NCI-H1417 (cell line): ENCODE measurements at places on chromosomes 2 and 18.

DNA sequence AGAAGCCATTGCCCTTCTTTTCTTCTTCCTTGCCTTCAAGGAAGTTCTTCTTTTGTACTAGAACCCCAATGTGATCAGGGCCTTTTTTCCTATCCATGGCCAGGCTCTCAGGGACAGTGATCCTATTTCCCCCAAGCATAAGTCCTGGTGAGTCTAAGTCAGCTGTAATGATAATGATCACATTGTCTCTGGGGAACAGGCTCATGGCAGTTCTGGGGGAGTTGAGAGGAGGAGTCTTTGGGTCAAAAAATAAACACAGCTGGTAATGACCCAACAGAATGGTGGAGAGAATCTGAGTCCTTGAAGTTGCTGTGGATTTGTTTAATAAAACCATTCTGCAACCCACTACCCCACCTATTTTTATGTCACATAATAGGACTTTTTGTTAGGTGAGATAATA, 96.6 kb downstream of the SOCS6 start:
- DNase-seq: no peak

DNA sequence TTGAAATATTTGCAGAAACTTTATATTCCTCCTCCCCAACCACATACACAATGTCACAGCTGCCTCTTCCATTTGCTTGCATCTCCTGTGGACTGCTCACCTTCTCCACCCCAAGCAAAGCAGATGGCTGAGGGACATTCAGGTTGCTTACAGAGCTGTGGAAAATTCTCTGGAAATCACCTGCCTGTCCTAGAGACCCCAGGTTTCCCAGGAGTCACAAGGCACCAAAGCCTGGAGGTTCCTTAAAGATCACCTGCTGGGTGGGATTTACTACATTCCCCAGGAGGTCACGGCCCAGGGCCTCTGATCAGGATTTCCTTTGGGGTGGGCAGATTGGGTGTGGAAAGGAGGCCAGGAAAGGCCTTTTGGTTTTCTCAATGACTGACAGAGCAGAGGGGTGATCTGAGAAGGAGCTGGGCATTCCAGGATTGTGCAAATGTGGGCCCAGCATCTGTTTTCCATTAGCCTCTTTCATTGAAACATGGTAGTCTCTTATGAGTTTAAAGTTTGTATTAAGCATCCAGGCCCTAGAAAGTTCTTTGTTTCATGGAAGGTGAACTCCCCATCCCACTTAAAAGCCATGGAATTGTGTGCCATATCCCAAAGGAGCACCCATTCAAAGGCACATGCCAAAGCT, 410.7 kb upstream of the TNP1 start:
- DNase-seq: no peak

GRCh38 chr2:219334076-219334475, 1.5 kb upstream of the RESP18 start:
- DNase-seq: no peak

GRCh38 chr18:49021433-49022129, 70.8 kb upstream of the SMAD7 start:
- no peak for DNase-seq

DNA sequence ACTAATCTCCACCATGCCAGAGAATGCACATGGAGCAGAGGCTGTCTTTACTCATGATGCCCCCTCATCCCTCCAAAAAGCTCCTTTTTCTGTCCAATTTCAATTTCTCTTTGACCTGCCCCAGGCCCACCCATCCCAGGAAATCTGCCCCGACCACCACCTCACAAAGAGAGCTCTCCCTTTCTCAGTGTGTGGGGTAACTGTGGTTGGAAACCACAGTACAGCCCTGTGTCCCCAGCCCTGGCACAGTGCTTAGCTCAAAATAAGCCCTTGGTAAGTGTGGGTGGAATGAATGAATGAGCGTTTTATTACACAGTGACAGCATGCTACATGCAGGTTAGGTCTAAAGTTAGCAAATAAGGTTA, 43.7 kb upstream of the CAB39 start:
- DNase-seq: no peak

DNA sequence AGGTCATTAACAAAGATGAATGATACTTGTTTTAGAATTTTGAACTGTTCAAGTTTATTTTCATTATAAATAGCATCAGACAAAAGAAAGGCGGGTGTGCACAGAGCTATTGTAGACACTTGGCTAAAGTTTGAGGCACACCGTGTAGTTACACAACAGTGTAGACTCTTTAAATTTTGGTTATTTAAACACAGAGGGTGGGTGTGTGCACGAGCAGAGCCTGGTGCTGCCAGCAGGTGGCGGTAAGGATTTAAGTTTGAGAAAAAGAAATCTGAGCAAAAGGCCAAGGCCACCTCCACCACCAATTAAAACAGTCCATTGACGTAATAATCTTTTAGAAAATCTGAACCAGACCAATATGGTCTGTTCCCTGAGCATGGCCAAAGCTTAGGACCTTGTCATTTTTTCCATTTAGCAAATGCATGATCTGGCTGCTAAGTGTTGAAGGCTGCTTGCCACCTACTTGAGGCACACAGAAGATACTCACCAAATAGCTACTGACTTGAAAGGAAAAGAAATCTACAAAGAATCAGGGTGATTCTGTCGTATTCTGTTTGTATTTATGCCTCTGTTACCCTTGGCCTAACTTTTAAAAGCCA, 14.3 kb downstream of the COPS7B start:
- DNase-seq: peak; percentile 46

DNA sequence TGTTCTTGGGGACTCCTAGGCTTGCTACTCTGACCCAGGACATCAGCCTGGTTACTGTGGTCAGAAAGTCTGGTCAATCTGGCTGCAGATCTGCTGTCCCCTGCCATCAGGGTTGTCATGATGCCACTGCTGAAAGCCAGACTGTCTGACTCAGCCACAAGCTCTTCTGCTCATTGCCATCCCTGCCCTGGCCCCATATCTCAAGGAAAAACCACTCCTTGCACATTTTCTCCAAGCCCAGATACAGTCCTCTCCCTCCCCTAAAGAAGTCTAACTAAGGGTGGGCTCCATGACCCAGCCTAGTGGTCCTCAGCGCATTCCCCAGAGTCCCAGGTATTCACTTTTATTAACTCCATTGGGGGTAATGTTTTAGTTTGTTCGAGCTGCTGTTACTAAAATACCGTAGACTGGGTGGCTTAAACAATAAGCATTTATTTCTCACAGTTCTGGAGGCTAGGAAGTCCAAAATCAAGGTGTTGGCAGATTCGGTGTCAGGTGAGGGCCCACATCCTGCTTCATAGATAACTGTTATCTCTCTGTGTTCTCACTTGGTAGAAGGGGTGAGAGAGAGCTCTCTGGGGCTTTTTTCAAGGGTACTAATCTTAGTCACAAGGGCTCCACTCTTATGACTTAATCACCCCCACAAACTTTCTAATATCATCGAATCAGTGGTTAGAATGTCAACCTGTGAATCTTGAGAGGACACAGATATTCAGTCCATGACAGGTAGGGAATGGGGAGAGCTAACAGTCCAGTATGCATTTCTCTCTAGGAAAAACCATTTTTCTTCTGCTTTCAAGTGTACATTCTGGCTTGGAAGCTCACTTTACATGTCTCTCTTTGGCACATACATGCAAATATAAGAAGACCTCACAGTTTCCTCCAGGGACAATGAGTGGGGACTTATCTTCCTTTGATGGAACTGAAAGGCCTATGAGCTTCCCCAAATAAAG, 94.8 kb upstream of the CXCR4 start:
- DNase-seq: no peak

DNA sequence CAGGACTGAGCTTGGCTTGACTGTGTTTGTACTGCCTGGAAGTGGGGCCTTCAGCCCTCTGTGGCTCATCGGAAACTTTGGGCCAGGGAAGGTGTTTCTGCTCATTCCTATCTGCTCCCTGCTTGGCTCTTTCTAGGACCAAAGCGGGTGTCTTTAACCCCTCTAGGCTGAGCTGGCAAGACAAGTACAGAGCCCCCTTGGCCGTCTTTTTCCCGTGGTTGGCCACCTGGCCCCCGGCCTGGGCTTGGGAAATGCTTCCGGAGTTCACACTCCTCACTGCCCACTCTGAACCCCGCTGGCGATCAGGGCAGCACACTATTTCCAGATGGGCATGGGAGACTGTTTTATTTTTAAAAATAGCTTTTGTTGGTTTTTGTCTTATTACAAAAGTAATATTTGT, 243.0 kb downstream of the DYSF start:
- DNase-seq: no peak

DNA sequence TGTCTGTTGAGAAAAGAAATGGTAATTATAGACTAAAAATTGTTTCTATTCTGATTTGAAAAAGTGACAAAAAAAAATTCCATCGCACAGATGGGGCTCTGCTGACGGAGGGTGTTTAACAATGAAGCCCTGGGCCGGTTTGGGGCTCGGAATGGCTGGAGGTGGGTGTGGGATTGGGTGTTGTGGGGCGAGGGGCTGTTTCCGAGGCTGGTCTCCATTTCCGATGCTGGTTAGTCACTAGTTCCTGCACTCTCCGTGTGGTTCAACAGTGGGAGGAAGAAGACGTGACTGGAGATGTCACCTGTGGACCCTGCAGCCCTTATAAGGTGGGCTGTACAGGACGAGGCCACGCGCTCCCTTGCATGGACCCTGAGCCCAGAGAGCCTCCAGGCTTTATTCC, 143.2 kb downstream of the KLHL29 start:
- DNase-seq: no peak

DNA sequence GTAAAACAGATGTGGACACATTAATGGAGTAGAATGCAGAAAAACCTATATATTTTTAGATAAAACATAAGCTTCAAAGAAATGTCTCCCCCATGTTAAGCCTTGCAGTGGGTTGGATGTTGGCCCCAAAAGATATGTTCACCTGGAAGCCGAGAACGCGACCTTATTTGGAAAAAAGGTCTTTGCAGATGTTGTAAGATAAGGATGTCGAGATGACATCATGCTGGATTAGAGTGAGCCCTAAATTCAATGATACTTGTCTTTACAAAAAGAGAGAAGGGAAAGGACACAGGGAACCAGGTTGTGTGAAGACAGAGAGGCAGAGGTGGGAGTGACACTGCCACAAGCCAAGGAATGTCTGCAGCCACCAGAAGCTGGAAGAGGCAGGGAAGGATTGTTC, 3.1 kb upstream of the NCK2 start:
- DNase-seq: no peak

DNA sequence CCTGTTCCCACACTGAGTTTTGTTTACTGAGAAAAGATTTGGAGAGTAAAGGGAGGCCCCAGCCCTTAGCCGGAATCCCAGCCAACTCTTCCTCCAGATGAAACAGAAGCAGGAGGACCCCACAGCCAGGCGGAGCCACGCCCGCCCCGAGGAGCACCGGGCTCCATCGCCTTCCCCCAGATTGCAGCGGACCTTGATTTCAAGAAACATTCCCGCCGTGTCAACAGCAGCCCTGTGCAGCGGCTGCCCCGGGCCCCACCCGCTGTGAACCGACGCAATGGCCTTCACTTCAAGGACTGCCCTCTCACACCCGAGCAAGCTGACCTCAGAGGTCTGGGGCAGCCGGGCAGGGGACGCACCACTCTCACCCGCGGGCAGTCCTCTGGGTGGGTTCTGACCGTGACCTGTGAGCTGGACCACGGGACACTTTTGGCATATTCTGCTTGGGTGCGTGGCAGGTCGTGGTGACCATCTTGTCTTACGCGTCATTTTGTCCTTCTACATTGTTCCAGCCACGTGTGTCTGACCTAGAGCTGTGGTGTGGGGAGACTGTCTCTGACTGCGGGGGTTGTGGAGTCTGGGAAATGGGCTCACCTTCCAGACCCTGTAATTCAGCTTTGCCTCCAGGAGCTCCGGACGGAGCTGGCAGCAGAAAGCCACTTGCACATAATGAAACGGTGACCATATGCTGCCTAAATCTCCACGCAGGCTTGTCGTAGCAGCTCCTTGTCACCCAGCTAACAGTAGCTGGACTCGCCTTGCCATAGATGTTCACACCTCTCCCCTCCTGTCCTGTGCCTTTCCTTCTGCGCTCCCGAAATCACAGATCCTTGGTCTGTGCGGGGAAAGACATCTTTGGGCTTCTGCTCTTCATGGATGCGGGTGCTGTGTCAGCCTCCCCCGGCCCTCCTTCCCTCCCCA, 32.0 kb upstream of the INHBB start:
- DNase-seq: peak; percentile 36

DNA sequence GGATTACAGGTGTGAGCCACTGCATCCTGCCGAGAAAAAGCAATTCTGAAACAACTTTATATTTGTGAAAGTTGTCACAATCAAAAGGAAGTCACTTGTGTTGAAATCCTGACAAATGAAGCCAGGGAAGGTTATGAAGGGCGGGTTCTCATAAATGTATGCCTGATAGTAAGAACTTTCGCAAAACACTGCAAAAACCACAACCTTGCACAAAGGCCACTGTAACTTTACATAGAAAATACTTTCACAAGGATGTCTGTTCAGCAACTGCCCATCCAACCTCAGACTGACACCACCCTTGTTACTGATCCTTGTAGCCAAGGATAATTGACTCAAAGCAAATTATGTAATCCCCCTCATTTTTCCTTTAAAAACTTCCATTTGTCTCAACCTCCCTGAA, 90.6 kb downstream of the SLC4A3 start:
- no peak for DNase-seq

GRCh38 chr2:188345426-188345825, 53.8 kb downstream of the GULP1 start:
- DNase-seq: no peak

DNA sequence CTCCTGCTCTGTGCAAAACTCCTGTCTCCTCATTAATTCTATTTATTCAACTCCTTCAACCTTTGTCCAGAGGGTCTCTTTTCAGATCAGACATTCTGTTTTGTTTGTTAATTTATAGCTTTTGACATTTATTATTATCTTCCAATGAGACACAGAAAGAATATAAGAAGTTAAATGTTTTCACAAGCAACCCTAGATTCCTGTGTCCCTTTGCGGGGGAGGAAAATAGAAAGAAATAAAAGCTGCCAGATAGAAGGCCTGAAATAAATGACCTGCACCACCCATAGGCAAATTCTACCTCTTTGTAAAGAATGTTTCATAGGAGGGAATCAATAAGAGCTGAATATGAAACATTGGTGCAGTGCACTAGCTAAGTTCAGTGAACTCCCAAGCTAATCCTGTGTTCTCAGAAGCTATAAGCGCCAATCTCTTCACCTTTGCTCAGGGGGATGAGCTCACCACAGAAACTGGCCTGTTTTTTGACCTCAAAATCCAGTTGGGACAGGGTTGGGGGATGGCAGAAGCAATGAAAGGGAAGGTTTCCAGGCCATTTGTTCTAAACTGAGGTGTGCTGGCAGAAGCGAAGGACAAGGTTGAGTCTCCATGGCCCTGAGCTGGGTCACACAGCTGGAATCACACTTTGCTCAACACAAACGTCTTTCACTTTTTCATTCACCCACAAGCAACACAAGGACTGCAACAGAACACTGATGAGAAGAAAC, 258.6 kb downstream of the NRXN1 start:
- no peak for DNase-seq

- DNase-seq: peak; percentile 53
Measured at GRCh38 chr18:51724790-51725721, 527.6 kb upstream of the MEX3C start.
